Lower lobe of right lung (tissue), 2 donors: ENCODE measurements at places on chromosomes 2 and 18. TPM values are rescaled to one million over a fixed set of nuclear protein-coding genes. Genes with fewer than 3 reads are reported as not detected.

DNA sequence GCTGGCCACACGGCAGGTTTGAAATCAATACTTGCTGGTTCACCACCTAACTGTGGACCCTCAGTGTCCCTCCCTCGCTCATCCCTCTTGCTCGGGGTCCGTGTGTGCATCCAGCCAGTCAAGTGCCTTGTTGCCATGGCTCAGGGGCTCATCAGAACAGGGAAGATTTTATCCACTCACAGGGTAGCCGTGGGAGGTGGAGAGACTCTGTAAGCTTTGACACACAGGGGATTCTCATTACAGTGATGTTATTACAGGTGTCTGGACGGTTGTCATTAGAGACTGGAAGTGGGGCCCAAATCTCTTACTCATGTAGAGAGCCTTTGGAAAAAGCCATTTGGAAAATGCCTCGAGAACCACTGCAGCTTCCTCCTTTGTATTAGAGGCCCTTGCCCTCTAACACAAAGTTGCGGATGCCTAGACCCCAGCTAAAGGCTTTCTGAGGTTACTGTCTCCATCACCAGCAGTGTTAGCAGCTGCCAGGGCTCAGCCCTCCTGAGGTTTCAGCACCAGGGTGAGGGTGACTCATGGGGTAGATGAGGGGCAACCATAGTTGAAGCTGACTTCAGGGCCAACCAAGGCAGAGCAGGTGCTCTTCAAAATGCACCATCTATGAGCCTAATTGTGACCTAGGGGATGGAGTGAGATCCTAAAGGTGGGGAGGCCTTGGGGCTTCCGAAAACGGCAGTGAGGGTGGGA lies 195.6 kb downstream of the CLIP4 start:
- no peak for DNase-seq
- no peak overlapping the region for H3K4me3 ChIP-seq
- no peaks in the 10 kb centered on the region for H3K4me1 ChIP-seq
- H3K36me3 ChIP-seq = no peaks in the 10 kb centered on the region

DNA sequence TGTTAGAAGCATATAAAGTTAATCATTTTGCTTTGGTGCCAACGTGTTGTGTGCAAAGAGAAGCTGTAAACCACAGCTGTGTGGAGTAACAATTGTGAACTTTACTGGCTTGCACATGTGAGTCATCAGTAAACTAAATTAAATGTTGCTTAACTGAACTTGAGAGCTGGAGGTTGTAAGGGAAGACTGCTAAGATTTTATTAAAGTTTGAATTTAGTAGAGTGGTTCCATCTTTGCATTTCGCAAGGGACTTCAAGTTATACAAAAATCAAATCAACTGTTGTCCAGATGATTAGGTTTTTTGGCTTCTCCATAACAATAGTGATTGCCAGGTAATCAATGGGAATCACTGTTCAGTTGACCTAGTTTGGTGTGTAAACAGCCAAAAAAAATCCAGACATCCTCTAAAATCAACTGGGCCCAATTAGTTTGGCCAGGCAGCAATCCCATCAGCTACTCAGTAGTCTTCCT lies 247.4 kb downstream of the MYO3B start:
- no peaks in the 10 kb centered on the region for H3K27me3 ChIP-seq
- DNase-seq = no peak
- H3K4me3 ChIP-seq = no peak overlapping the region
- H3K27ac ChIP-seq = no peak overlapping the region
- no peaks in the 10 kb centered on the region for H3K36me3 ChIP-seq
- H3K4me1 ChIP-seq = no peaks in the 10 kb centered on the region

GRCh38 chr18:35635170-35635569 lies 53.6 kb downstream of the GALNT1 start:
- H3K27ac ChIP-seq = peak overlapping the region; percentile 3
- no peaks in the 10 kb centered on the region for H3K27me3 ChIP-seq
- no peaks in the 10 kb centered on the region for H3K36me3 ChIP-seq
- DNase-seq = no peak

GRCh38 chr2:127228102-127228501 lies 8.0 kb upstream of the CYP27C1 start:
- no peak overlapping the region for H3K4me3 ChIP-seq
- H3K4me1 ChIP-seq = peaks cover 12% of the 10 kb centered on the region
- no peaks in the 10 kb centered on the region for H3K36me3 ChIP-seq
- DNase-seq = no peak

- peak; percentile 97 for DNase-seq
- H3K27me3 ChIP-seq = no peaks in the 10 kb centered on the region
- H3K36me3 ChIP-seq = peaks cover 24% of the 10 kb centered on the region
- H3K4me1 ChIP-seq = peaks cover 17% of the 10 kb centered on the region
- H3K27ac ChIP-seq = peak within 1 kb of the TSS; percentile 92
These were observed at the start of gene MTIF2 for GRCh38 chr2:55268907-55269644. Gene MTIF2 (minus strand): TSS chr2:55269231. CDS start chr2:55263858, 5,373 bp downstream.

- no peak overlapping the region for H3K27ac ChIP-seq
- no peak overlapping the region for H3K4me3 ChIP-seq
- no peaks in the 10 kb centered on the region for H3K36me3 ChIP-seq
- DNase-seq = no peak
- no peaks in the 10 kb centered on the region for H3K4me1 ChIP-seq
These were observed 15.3 kb upstream of the RGPD4 start for GRCh38 chr2:107811411-107811810.

GRCh38 chr18:66473882-66474281 lies 130.0 kb downstream of the CDH19 start:
- H3K4me3 ChIP-seq = no peak overlapping the region
- DNase-seq = no peak
- no peaks in the 10 kb centered on the region for H3K36me3 ChIP-seq
- H3K4me1 ChIP-seq = no peaks in the 10 kb centered on the region
- no peak overlapping the region for H3K27ac ChIP-seq
- H3K27me3 ChIP-seq = no peaks in the 10 kb centered on the region

GRCh38 chr2:137957033-137957432 lies 7.2 kb upstream of the HNMT start:
- no peaks in the 10 kb centered on the region for H3K27me3 ChIP-seq
- H3K27ac ChIP-seq = no peak overlapping the region
- H3K4me3 ChIP-seq = no peak overlapping the region

DNA sequence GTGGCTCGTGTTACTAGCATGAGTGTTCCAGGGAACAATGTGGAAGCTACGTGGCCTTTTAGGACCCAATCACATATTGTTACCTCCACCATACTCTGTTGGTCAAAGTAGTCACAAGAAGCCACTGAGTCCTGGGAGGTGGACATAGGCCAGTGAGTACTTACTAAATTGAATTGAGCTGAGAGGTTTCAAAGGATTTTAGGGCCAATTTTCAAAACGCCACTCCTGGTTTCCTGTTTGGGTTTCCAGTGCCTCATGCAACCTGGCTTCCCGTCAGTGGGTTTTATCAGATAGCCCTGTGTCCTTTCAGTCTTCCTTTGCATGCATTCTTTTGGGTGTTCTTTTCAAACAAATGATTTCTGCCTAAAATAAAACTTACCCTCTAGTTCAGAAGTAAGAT lies 56.3 kb downstream of the FBLN7 start:
- no peaks in the 10 kb centered on the region for H3K36me3 ChIP-seq
- H3K27me3 ChIP-seq = no peaks in the 10 kb centered on the region
- no peak overlapping the region for H3K4me3 ChIP-seq
- H3K27ac ChIP-seq = no peak overlapping the region
- no peaks in the 10 kb centered on the region for H3K4me1 ChIP-seq
- DNase-seq = no peak

DNA sequence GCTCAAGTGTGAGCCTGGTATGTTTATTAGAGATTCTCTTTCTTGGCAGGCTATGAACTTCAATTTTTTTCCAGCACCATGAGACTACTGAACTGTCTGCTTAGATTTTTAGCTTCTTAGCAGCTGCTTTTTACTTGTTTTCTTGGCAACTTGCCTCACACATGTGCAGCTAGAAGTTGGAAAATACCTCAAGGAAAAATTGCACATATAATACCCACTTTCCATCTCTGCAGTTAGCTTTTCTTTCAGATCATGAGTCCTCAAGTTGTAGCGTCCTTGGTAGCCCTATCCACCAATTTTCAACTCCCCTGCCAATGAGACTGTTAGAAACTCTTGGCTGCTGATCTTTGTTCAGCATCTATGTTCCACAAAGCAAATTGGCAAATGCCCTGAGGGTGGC lies 302.1 kb downstream of the HRH4 start:
- H3K27me3 ChIP-seq = no peaks in the 10 kb centered on the region
- no peaks in the 10 kb centered on the region for H3K36me3 ChIP-seq
- DNase-seq = no peak
- no peak overlapping the region for H3K27ac ChIP-seq
- H3K4me3 ChIP-seq = no peak overlapping the region

DNA sequence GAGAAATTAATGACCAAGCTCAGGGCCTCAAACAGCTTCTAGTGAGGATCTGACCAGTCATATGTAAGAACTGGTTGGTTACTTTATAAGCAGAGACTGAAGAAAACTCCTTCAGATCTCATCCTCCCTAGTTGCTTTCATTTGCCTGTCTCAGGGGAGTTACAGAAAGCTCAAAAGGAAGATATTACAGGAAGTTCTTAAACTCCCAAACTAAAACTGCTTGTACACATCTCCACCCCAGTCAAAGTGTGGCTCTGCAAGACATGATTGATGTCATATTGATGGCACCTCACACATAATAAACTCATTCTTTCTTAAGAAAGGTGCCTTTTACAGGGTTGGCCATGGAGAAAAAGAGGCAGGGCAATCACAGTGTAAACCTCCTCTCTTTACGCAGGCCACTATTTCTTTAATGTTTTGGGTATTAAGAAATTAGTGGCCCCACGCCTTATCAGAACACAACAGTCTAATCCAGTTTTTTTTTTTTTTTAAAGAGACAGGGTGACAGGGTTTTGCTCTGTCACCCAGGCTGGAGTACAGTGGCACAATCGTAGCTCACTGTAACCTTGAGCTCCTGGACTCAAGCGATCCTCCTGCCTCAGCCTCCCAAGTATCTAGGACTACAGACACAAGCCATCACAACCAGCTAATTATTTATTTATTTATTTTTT lies 62.6 kb upstream of the STK17B start:
- peak overlapping the region; percentile 74 for H3K27ac ChIP-seq
- H3K4me3 ChIP-seq = no peak overlapping the region
- no peaks in the 10 kb centered on the region for H3K27me3 ChIP-seq
- no peak for DNase-seq
- no peaks in the 10 kb centered on the region for H3K36me3 ChIP-seq

DNA sequence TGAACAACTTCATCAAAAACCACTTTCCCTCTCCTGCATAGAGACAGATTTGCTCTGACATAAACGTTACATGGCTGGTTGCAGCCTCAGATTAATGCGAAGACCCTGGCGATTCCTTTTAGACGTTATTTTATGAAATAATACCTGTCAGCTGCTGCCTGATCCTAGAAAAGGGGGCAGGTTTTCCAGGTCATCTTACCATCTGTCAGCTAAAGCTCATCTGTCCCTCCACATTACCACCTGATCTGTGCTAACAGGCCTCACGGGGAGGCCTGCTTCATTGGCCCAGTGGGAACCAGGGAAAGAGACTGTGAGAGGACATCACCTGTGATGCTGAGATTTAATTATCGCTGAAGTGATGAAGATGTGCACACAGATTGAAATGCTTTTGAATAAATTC lies 261.0 kb downstream of the ARHGAP15 start:
- DNase-seq = no peak
- H3K36me3 ChIP-seq = no peaks in the 10 kb centered on the region
- H3K27ac ChIP-seq = no peak overlapping the region
- no peaks in the 10 kb centered on the region for H3K27me3 ChIP-seq

DNA sequence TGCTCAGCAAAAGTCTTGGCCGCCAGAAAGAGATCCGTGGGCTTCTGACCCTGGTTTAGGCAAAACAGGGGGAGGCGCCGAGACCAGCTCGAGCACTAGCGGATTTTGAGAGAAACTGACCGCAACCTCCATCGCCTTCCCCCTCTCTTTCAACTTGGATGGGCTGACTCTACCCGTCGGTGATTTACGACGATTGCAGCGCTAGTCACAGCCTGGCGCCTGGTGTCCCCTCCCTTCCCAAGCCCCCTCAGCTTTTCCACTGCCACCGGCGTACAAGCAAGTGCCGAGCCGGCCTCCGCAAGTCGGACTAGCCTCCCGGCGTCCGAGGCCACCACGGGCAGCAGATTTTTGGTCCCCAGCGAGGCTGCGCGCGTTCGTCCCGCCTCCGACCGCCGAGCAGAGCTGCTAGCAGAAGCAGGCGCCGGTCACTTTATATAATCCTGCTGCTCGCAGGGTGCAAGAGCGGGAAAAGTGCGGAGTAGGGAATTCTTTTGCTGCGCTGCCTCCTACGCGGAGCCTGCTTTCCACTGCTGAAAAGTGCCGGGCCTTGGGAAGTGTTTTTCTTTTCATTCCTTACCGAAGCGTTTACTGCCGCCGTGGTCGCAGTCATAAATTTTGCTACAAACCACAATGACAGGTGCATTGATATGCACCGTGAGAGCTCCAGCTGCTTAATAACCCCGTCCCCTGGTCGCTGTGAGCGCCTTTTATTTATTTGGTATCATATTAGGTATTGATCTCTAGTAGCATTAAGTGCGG lies 7.7 kb downstream of the HOXD3 start:
- peaks cover 10% of the 10 kb centered on the region for H3K4me1 ChIP-seq
- DNase-seq = no peak
- H3K36me3 ChIP-seq = no peaks in the 10 kb centered on the region
- no peak overlapping the region for H3K4me3 ChIP-seq
- peaks cover 100% of the 10 kb centered on the region for H3K27me3 ChIP-seq
- no peak overlapping the region for H3K27ac ChIP-seq

DNA sequence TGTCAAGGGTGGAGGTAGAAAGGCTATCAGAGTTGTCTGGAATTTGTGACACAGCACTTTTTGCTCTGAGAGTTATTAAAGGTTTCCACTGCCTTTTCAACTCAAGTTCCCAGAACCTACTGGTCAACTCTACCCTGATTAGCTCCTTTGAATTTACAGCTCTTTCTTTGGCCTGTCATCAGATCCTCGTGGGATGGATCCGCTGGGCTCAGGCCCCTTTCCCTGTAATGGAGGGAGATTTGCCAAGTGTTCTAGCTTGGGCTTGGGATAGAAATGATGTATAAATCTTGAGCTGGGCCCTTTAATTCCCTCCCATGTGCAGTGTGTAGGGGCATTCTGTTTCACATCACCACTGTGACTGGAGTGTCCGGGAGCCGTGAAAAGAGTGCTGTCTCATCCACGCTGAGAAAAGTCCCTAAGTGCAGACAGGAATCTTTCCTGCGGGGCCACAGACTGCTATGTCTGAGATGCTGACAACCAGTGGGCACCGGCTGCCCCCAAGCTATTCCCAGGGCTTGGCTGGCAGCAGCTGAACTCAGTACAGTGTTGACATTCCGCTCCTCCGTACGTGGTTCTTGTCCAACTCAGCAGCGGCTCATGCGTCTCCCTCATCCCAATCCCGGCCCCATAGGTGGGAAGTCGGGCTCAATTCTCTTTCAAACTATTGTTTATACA lies 46.9 kb upstream of the ARHGAP28 start:
- H3K4me3 ChIP-seq = peak overlapping the region; percentile 22
- H3K4me1 ChIP-seq = no peaks in the 10 kb centered on the region
- no peaks in the 10 kb centered on the region for H3K36me3 ChIP-seq
- H3K27ac ChIP-seq = no peak overlapping the region

GRCh38 chr2:60559880-60560279 lies 6.4 kb upstream of the BCL11A start:
- H3K36me3 ChIP-seq = no peaks in the 10 kb centered on the region
- H3K27me3 ChIP-seq = peaks cover 49% of the 10 kb centered on the region
- no peak for DNase-seq

The SLC23A3 gene
- 3.4 TPM for total RNA-seq

The SPATA3 gene
- not detected for total RNA-seq

The TMX3 gene
- total RNA-seq = 48.7 TPM

The RFX8 gene
- total RNA-seq = not detected

The CCDC74B gene
- total RNA-seq = 7.2 TPM

The DSEL gene
- total RNA-seq = 11.1 TPM

The TMEM169 gene
- total RNA-seq = 1.2 TPM

The DCDC2C gene
- total RNA-seq = not detected
